Activated CD4-positive, alpha-beta T cell treated with anti-CD3 and anti-CD28 coated beads, Interleukin-2, amount 10 ng/mL, durations not matched to agents 7 days and 5 days (primary cell): ENCODE measurements at places on chromosomes 11 and 22. TPM values are rescaled to one million over a fixed set of nuclear protein-coding genes. Genes with fewer than 3 reads are reported as not detected.

The ZNF214 gene
- not detected for total RNA-seq

The MS4A6E gene
- total RNA-seq = not detected

The TCN1 gene
- not detected for total RNA-seq

The DDI1 gene
- not detected for total RNA-seq

The KCTD14 gene
- 0.19 TPM for total RNA-seq

The CDCA5 gene
- total RNA-seq = 109 TPM

The KRTAP5-9 gene
- total RNA-seq = 0.35 TPM

The PLEKHA7 gene
- total RNA-seq = 3.5 TPM

The OR8D4 gene
- total RNA-seq = not detected

The IGLL1 gene
- total RNA-seq = not detected

The SYT12 gene
- total RNA-seq = not detected

The OR51I1 gene
- not detected for total RNA-seq

The GALNT18 gene
- 0.69 TPM for total RNA-seq

The CARD18 gene
- total RNA-seq = not detected

The DEFB131B gene
- not detected for total RNA-seq

The MMP10 gene
- total RNA-seq = not detected

The DEPDC7 gene
- total RNA-seq = 1.6 TPM
